Bladder microvascular endothelial cell (primary cell): ENCODE measurements at places on chromosomes 5 and 9. TPM values are rescaled to one million over a fixed set of nuclear protein-coding genes. Genes with fewer than 3 reads are reported as not detected.

Gene SLC31A1
- 8.9 and 15.4 TPM in 2 replicates for total RNA-seq

Gene PPP1R2B
- 0.06 and 0.16 TPM in 2 replicates for total RNA-seq

Gene WDR36
- 24.8 and 68.5 TPM in 2 replicates for total RNA-seq

Gene PCDH12
- total RNA-seq: 22.0 and 35.0 TPM in 2 replicates

Gene TAF11L5
- not detected in 2 replicates for total RNA-seq

Gene UGCG
- total RNA-seq: 59.7 and 201 TPM in 2 replicates

Gene UBE2QL1
- total RNA-seq: 0.19 TPM in 1 of 2 replicates, not detected in the other

Gene PCDHGC4
- 0.49 and 2.8 TPM in 2 replicates for total RNA-seq

Gene ECM2
- total RNA-seq: not detected in 2 replicates

Gene COL23A1
- total RNA-seq: under 0.01 and 0.06 TPM in 2 replicates

Gene WWC1
- total RNA-seq: 0.16 and 0.31 TPM in 2 replicates
